ENCODE measurements at places on chromosomes 13 and 19. TPM values are rescaled to one million over a fixed set of nuclear protein-coding genes. Genes with fewer than 3 reads are reported as not detected.

NXNL1 gene
- total RNA-seq, result not detected

NLRP5 gene
- total RNA-seq, result not detected

NCCRP1 gene
- total RNA-seq, result 1.4 TPM

GATAD2A gene
- total RNA-seq, result 42.7 TPM

LRRC25 gene
- total RNA-seq, result 0.05 TPM

STOML3 gene
- total RNA-seq, result not detected

ZNF382 gene
- total RNA-seq, result 0.03 TPM
